ENCODE measurements at places on chromosomes 11 and 22.

DNA sequence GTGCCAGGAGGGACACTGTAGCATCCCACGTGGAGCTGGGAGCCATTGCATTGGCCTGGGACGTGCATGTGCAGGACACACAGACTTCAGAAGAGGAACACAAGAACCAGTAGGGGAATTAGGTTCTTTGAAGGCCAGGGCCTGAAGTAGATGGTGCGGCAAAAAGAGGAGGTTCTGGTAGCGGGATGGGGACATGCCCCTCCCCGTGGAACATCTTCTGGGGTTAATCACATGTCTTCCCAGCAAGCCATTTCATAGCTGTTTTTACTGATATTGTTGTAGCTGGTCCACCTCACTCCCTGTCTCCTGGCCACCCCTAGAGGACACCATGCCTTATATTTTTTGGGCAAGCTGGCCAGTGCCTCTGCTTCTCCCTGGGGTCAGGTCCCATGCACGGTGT, 74.3 kb downstream of the SCN3B start:
- DNase-seq, result no peak

GRCh38 chr11:134036492-134037045, 32.3 kb upstream of the JAM3 start:
- no peak for DNase-seq

DNA sequence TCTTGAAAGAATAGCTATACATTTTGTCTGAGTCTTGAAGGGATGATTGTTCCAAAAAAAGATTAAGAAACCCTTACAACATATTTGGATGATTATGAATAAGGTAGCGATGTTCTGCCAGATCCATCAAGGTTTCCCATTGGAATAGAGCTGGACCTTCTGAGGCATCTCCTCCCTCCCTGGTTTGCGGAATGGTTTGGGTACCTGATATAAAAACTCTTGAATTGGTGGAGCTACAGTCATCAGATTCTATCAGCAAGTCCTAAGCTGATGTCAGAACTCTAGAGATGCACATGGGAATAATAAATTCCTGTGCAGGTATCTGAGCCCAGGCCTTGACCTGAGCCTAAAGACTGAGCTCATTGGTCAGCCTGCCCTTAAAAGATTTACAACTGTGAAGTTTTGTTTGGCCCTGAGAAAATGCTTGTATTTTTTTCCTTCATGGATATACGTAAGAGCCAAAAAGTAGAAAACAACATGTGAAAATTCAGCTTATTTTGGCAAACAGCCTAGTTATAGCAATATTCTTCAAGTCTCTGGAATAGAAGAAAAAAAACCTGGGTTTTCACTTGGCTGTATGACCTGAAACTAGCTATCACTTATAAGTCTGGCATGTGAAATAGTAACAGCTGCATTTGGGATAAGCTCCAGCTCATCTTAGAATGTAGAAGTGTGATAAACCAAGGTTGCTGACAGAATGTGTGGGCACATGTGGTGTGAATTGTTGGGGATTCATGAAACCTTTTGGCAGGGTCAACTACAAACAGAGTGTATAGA, 265.7 kb upstream of the CTSC start:
- DNase-seq, result peak; percentile 67

GRCh38 chr11:120209746-120210625, 846 bp upstream of the OAF start:
- no peak for DNase-seq

GRCh38 chr22:43819421-43819921, 7.4 kb upstream of the EFCAB6 start:
- DNase-seq, result no peak

DNA sequence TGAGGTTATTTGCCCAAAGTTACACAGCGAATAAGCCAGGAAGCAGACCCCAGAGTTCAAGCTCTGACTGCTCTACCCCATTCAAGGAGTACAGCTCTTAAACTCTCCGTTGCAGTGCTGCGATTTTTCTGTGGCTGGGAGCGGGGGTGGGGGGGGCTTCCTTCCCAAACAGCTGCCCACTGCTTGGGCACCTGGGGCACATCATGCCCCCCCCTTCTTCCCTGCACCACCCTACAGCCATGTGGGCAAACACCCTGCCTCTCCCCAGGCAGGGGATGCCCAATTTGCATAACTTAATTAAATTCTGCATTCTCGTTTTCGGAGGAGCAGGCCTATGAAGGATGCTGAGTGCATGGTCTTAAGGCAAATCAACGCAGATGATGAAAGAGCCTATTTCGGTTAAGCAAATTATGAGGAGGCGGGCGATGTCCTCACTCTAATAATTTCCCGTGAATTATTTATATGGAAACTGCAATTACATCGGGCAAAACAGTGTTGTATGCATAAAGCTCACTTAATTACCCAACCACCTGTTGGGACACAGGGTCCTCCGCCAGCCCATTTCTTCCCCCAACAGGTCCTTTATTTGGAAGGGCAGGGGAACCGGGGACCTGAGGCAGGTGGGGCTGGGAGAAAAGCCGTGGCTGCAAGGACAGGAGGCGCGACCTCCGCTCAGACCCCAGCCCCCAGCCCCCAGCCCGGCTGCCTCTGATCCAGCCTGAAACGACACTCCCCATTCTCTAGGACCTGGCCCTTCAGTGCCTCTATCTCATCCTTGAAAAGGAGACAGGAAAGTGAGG, 610.5 kb downstream of the BUD13 start:
- DNase-seq, result no peak

- DNase-seq, result no peak
Measured at GRCh38 chr22:50086526-50086925, 1.3 kb upstream of the MLC1 start.

DNA sequence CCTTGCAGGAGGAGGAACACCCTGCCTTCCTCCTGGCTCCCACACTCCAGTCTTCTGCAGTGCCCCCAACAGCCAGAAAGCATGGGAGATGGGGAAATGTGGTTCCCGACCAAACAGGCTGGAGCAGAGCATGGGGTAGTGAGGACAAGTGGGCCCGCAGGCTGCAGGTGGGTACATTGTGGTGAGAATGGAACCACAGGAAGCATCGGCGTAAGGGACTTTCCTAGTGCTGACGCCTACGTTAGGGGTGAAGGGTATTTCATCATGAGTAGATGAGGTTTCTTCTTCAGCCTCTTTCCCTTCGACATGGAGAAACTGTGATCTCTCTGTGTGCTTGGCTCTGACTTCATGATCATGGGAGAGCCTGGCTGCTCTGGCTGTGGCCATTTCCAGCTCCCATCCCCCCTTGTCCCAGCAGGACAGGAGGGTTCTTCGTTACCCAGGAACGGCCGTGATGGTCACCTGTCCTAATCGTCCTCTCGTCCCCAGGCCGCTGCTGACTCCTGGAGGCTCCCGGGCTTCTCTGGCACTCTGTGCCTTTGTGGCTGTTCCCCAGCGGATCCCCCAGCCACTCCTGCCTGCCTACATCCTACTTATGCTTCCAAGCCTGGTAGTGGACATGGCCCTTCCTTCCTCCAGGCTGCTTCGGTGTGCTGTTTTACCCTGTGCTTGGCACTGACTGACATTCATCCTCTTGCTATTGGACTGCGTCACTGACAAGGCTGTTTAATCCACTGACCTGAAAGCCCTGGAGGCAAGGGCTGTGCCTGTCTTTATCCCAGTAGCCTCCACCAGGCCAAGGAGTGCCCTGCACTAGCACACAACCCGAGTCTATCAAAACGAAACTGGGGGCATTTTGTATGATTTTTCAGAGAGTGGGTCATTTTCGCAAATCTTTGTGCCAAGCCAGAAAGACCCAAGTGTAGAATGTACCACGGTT, 65.2 kb upstream of the CECR2 start:
- no peak for DNase-seq
